ENCODE measurements at places on chromosomes 11 and 22. TPM values are rescaled to one million over a fixed set of nuclear protein-coding genes. Genes with fewer than 3 reads are reported as not detected.
A peak's percentile ranks its signal among the peaks of the same experiment; 100 is the strongest.

The SCO2 gene
- 5.4 TPM for total RNA-seq

- DNase-seq = no peak
- no peak overlapping the region for H3K27ac ChIP-seq
- no peaks in the 10 kb centered on the region for H3K27me3 ChIP-seq
- no peak overlapping the region for H3K4me3 ChIP-seq
These were observed 19.1 kb downstream of the APOL3 start for GRCh38 chr22:36141481-36141880.

The ADORA2A gene
- 2.3 TPM for total RNA-seq

- H3K27ac ChIP-seq = no peak overlapping the region
- no peaks in the 10 kb centered on the region for H3K36me3 ChIP-seq
- no peak overlapping the region for H3K4me3 ChIP-seq
These were observed 206.7 kb upstream of the TBCEL start for GRCh38 chr11:120817158-120817557.

The TMA7B gene
- total RNA-seq = not detected

DNA sequence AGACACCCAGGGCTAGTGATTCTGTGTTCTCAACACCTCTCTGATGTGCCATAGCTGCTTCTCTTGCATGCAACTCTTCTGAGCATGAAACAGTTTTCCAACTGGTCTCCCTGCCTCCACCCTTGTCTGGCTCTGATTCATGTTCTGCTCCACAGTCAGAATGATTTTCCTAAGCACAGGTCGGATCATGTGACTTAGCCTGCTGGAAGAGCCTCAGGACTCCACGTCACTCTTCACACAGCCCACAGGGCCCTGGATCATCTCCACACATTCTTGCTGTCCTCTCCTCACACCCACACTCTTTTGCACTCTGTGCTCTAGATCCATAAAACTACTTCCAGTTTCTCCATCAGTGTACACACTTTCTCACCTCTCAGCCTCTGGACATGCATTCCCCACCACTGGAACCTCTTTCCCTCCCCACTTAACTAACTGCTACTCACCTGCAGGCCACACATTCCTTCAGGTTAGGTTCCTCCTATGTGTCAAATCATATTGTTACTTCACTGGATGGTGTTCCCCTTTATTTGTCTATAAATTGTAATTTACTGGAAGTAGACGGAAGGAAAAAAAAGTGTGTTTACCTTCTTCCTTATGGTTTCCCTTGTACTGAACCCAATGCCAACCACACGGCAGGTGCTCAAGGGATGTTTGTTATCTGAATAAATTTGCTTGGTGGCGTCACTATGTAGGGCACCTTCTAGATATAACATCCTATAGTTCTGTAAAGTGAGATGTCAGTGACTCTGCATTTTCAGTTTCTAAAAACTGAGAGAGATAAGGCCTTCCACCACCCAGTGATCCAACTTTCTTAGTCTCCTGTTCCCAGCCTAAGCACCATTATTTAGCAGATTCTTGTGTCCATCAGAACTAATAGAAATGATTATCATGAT lies 133.7 kb downstream of the ETS1 start:
- peaks cover 60% of the 10 kb centered on the region for H3K4me1 ChIP-seq
- DNase-seq = no peak
- H3K27ac ChIP-seq = peak overlapping the region; percentile 84

The TMEM86A gene
- 3.1 TPM for total RNA-seq

The PRG3 gene
- total RNA-seq = not detected

The SART1 gene
- total RNA-seq = 37.3 TPM

DNA sequence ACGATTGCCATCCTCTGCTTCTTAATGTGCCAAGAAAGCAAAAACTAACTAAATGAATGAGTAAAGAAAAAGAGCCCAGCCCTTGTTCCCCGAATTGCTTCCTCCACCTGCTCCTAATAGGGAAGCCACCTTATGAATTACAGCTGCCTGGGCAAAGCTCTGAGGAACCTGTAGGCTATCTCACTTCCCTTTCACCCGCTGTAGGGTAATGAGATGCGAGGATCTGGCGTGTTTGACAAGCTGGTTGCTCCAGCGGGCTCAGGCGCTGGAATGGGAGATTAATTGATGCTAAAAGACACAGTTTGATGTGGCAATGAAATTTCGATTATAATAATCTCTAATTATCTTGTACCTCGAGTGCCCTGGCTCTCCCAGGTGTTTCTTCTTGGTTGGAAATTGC lies 256.4 kb downstream of the NTM start:
- H3K4me1 ChIP-seq = no peaks in the 10 kb centered on the region
- no peaks in the 10 kb centered on the region for H3K36me3 ChIP-seq
- no peak for DNase-seq

The TRIM48 gene
- total RNA-seq = not detected

DNA sequence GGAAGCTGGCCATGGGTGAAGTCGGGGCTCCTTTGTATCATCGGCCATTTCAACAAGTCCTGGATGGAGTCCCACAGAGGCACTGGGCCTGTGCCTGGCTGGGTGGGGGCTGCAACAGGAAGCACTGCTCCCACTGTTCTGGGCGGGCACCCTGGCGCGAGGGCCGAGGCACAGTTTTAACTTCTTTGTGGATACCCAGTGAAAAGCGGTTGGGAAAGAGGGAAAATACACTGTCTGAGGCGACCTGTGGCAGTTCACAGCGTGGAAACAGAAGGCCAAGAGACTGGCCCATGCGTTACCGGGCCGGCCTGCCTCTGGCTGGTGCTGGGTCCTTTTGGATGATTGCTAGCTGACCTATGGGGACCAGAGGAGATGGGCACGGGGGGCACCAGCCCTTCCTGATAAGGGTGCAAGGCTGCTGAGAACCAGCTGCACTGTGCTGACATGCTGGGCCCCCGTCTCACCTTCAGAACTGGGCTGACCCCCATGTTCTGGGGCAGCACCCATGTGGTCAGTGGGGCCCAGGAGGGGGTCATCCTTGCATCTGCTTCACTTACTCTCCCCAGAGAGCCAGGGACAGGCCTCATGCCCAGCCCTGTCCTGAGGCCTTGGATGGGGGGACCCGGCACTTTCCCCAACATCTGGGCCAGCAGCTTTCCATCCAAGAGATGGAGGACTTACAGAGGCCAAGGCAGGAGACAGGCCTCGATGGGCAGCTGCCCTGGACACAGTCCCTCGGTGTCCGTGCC lies 4.2 kb downstream of the OVOL1 start:
- no peak overlapping the region for H3K27ac ChIP-seq
- H3K4me3 ChIP-seq = no peak overlapping the region

The RAC2 gene
- total RNA-seq = not detected

- H3K4me1 ChIP-seq = peaks cover 39% of the 10 kb centered on the region
- H3K4me3 ChIP-seq = peak overlapping the region; percentile 97
- DNase-seq = no peak
- H3K27me3 ChIP-seq = no peaks in the 10 kb centered on the region
These were observed 115.9 kb upstream of the GRK3 start for GRCh38 chr22:25448435-25449051.

DNA sequence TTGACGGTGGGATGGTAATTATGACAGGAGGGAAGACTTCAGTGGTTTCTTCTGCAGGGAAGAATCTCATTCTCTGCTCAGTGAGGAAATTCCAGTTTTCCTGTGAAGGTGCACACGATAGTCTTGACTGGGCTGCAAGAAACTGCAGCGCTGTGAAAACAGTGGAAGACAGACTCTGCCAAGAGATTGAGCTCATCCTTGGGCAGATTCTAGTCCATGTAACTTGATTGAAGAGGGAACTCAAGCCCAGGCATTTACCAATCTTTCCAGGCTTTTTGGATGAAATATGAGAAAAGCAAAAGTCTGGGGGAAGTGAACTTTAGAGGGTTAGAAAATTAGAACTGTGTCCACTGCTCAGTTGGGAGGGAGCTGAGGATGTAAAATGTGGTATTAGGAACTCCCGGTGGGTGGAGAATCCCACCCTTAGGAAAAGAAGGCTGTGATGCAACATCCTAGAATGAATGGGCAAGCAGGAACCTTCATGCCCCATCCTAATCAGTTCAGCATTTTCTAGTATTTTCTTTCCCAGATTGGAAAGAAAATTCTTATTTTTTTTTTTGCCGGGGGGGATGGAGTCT lies 212.6 kb downstream of the DBX1 start:
- H3K4me1 ChIP-seq = peaks cover 29% of the 10 kb centered on the region
- H3K27me3 ChIP-seq = no peaks in the 10 kb centered on the region
- H3K27ac ChIP-seq = peak overlapping the region; percentile 41

GRCh38 chr11:62543680-62544444 lies 2.7 kb downstream of the AHNAK start:
- H3K27ac ChIP-seq = peak overlapping the region; percentile 94
- H3K4me1 ChIP-seq = peaks cover 78% of the 10 kb centered on the region
- no peaks in the 10 kb centered on the region for H3K36me3 ChIP-seq
- peak overlapping the region; percentile 92 for H3K4me3 ChIP-seq
- DNase-seq = peak; percentile 92

- H3K27me3 ChIP-seq = no peaks in the 10 kb centered on the region
- H3K4me3 ChIP-seq = no peak overlapping the region
- H3K4me1 ChIP-seq = peaks cover 5% of the 10 kb centered on the region
- peaks cover 3% of the 10 kb centered on the region for H3K36me3 ChIP-seq
- no peak overlapping the region for H3K27ac ChIP-seq
These were observed 158.1 kb upstream of the MTNR1B start for GRCh38 chr11:92811341-92811740.

The BSCL2 gene
- 43.2 TPM for total RNA-seq

- no peak overlapping the region for H3K4me3 ChIP-seq
- H3K27me3 ChIP-seq = no peaks in the 10 kb centered on the region
- no peak overlapping the region for H3K27ac ChIP-seq
- no peak for DNase-seq
- H3K4me1 ChIP-seq = no peaks in the 10 kb centered on the region
These were observed 27.7 kb upstream of the RAB1B start for GRCh38 chr11:66240781-66241136.

- no peak overlapping the region for H3K27ac ChIP-seq
- DNase-seq = no peak
- no peaks in the 10 kb centered on the region for H3K4me1 ChIP-seq
These were observed 31.8 kb upstream of the GUCY1A2 start for GRCh38 chr11:107050121-107050520.

The EHF gene
- not detected for total RNA-seq

The RTN4R gene
- 5.5 TPM for total RNA-seq

The LYVE1 gene
- total RNA-seq = 1.2 TPM

The RCOR2 gene
- total RNA-seq = 3.8 TPM

DNA sequence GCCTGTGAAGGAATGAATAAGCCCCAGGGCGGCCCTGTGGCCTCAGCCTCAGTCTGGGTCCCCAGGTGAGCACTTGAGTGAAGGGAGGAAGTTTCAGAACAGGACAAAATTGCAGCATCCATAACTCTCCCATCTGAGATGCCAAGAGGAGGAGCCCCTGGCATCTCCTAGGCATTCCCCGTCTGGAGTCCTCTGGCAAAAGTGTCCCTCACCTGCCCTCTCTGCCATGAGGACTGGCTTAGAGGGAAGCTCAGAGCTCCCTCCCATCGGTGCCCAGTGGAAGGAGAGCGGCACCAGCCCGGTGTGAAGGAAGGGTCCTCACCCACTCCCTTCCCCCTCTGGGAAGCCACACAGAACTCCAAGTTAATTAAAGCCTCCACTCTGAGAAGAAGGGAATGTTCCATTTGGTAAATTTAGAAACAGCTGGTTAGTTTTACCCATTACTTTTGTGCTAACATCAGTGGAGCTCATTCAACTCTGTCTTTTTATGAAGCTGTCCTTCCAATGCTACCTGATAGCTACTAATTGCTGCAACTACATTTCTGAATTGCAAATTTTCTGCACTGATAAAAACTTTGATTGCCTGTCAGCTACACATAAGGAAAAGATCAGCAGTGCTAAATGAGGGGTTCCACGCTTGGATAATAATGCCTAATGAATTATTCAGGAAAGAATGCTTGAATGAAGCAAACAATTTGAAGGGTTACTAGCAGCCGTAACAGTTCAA lies 123.3 kb upstream of the RCN1 start:
- H3K27ac ChIP-seq = no peak overlapping the region
- H3K36me3 ChIP-seq = no peaks in the 10 kb centered on the region
- peaks cover 15% of the 10 kb centered on the region for H3K27me3 ChIP-seq
- no peak for DNase-seq

All from chondrocyte (in vitro differentiated cells).